Fibroblast of skin of back (primary cell): ENCODE measurements at places on chromosomes 5 and 9.

DNA sequence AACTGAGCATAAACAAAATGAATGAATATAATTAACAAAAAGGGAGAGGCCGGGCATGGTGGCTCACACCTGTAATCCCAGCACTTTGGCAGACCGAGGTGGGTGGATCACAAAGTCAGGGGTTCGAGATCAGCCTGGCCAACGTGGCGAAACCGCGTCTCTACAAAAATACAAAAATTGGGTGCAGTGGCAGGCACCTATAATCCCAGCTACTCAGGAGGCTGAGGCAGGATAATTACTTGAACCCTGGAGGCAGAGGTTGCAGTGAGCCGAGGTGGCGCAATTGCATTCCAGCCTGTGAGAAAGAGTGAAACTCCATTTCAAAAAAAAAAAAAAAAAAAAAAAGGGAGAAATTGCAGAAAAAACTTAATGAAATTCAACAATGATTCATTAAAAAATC is 839.3 kb upstream of the CTNND2 start:
- no peak for DNase-seq

GRCh38 chr5:124697501-124697900 is 48.9 kb downstream of the ZNF608 start:
- no peak for DNase-seq

DNA sequence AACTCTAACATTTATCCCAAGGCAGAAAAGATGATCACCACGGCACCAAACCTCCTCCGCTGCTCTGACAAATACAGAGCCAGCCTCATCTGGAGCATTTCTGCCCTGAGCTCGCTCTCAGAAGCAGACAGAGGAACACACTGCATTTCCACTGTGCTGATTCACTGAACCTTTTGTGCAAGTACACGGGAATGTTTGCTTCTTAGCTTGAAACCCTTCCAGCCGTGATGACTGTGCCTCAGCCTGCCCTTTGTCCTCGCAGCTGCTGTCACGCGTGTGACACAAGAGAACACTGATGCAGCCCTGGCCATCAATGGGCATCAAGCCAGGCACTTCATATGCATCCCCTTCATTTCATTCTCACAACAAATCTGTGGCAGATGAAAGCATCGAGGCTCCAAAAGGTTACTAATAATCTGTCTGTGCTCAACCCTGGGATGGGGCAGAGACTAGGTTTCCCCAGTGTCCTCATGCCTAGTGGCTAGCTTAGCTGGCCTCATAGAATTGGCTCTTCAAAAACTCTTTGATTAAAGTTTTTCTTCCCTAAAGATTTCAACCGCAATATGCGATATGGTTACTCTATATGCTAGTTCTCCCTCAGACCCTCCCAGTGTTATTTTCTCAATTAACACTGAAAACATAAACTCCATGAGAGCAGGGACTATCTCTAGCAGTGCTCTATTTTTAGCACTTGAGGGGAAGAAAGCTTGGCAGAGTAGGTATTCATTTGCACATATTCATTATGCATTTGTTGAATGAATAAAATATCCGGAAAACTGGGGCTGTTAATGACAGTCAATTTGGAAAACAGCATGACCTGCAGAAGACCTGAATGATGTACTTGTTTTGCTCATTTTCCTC is 7.3 kb downstream of the CDC14B start:
- DNase-seq: peak; percentile 81

- DNase-seq: no peak
Observed at GRCh38 chr9:97320080-97320642, 12.7 kb downstream of the CCDC180 start.

DNA sequence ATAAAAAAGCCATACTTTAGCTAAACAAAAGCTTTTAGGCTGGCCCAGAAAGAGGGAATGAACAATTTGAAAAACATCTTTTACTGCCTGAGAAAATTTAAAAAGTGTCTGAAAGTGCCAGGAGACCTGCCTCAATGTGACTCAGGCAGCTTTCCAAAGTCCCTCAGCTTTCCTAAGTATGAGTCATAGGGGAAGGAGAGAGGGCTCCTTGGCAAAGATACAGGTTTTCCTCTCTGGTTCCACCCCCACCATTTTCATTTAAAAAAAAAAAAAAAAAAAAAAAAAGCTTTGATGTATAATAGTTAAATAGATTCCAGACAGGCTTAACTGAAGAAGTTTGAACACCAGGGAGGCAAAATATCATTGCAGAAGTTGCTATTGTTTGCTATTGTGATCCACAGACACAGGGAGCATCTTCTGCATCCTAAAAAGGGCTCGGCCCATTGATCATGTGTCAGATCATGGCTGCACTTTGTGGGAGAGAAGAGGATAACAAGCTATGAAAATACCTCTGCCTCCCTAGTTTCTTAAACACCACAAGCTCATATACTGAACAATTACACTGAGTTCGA is 71.5 kb downstream of the MRPS27 start:
- DNase-seq: peak; percentile 97
